ENCODE measurements at places on chromosomes 1 and 21.

- no peak for DNase-seq
These were observed 75.2 kb downstream of the GLIS1 start for GRCh38 chr1:53663529-53664300.

GRCh38 chr1:187877220-187877619, 1048.5 kb downstream of the PLA2G4A start:
- no peak for DNase-seq

GRCh38 chr1:46363121-46363520, 22.5 kb downstream of the NSUN4 start:
- DNase-seq: no peak

GRCh38 chr21:17784180-17784598, 35.0 kb downstream of the C21orf91 start:
- DNase-seq: no peak

DNA sequence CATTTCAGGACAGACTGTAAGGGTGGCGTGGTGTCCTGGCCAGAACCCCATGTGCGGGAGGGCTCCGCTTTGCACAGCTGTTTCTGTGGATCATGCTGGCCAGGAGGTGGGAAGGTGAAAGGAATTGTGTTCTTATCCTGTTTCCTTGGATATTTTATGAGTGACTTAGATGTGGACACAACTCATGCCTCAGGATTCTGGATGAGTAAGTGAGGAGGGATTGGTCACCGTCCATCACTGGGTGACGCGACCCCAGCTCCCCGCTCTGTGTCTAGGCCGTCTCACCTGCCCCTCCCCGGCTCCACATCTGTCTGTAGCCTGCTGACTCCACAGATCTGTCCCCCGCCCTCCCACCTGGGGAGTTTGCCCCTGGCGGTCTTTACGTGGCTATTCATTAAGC, 48.8 kb downstream of the PIK3CD start:
- no peak for DNase-seq

- no peak for DNase-seq
These were observed 390.0 kb downstream of the DISC1 start for GRCh38 chr1:232016616-232017015.

DNA sequence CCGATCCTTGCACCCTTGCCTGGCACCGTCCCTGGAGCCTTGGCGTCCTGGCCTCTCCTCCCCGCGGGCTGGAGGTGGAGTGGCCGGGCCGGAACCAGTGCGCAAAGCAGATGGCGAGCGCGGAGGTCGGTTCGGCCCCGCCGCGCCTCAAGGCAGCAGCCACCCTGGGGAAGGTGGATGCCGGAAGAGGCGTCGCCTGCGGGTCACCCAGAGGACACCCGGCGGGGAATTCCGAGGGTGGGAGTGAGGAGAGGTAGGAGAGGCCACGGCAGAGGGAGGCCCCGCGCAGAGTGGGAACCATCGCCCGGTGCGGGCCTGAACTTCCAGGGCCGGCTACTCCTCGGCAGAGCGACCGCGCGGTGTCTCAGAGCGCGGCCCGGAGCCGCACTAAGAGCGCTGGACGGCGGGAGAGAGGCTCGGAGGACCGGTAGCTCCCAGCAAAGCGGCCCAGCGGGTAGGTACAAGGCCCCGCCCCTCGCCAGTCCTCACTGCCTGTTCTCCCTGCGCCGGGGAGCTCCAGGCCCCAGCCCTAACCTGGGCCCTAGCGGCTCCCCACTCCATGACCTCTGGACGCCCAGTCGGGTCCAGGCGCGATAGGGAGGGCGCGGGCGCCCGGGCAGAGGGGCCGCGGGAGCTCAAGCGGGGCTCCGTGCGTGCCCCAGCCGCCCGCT, at the start of gene RNF207:
RNF207 (plus strand) TSS at position 271 of the 671 bp plus-strand sequence. CDS start 417 bp downstream, outside the sequence.
- no peak for DNase-seq

GRCh38 chr1:31587720-31588423, 11.6 kb downstream of the TINAGL1 start:
- no peak for DNase-seq

- no peak for DNase-seq
These were observed 110.0 kb upstream of the SPAG17 start for GRCh38 chr1:118294875-118295642.

- no peak for DNase-seq
These were observed 4.6 kb downstream of the COLGALT2 start for GRCh38 chr1:184032930-184033418.

GRCh38 chr1:55669293-55669692, 454.1 kb upstream of the USP24 start:
- no peak for DNase-seq

DNA sequence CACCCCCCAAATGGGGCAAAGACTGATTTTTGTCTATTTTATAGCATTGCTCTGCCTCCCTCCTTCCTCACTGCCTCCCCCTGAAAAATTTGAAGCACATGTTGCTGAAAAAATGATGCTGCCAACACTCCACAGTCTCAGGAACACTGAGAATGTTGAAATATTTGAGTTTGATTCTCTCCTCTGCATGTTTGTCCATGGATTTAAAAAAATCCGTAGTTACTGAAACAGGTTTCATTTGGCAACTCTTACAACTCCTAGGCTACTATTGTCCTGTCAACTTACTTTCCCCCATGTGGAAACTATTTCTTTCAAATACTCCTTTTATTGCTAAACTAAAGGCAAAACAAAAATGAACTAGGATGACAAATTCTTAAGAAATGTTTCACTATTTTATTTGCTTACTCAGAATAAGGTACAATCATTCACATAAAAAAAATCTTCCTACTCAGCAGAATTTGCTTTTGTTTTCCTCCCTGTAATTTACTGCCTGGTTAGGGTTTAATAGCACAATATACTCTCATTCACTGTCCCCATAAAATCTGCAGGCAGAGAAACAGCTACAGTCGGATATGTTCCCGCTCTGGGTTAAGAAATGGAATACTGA, 50.2 kb downstream of the C21orf91 start:
- DNase-seq: no peak

DNA sequence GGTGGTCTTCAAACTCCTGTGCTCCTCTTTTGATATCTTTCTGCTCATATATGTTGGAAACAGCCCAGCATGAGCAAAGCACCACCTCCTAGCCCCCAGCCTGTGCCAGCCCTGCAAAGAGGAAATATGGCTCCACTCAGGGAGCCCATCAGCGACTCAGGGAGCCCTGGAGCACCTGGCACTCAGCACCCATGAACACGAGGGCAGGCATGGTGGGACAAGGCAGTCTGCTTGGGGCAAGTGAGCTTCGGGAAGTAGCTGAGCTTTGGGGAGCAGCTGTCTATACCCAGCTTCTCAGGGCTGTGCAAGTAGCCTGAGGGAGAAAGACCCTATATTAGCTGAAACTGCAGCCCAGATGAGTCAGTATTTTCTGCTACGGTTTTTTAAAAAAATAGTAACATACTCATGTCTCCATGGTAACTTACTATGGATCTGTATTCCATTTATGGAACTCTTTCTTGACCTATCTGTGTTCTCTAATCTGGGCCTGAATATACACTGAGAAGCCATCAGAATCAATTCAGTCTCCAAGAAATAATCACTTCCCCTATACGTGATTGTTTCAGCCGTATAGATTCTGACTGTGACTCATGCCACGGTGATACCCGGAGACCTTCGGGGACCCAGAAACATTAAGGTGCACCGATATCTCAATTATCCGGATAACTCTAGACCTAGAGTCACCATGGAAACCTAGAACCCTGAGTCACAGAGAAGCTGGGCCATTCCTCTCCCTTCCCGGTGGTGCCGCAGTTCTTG, 1.5 kb upstream of the ETS2 start:
- no peak for DNase-seq

DNA sequence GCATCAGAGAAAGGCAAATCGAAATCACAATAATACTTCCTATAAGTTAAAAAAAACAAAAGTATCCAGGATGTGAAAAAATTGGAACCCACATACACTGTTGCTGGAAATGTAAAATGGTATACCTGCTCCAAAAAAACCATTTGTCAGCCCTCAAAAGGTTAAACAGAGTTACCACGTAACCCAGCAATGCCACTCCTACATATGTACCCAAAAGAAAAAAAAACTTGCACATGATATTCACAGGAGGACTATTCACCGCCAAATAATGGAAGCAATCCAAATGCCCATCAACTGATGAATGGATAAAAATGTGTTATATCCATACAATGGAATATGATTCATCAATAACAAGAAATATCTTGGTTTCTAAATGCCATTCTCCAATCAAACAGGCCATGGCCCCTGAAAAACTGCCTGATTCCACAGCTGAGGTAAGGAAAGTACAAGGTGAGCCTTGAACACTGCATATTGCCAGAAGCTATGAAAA, 38.8 kb upstream of the PSMG1 start:
- no peak for DNase-seq

GRCh38 chr1:238653693-238654321, 732.6 kb upstream of the CHRM3 start:
- no peak for DNase-seq

DNA sequence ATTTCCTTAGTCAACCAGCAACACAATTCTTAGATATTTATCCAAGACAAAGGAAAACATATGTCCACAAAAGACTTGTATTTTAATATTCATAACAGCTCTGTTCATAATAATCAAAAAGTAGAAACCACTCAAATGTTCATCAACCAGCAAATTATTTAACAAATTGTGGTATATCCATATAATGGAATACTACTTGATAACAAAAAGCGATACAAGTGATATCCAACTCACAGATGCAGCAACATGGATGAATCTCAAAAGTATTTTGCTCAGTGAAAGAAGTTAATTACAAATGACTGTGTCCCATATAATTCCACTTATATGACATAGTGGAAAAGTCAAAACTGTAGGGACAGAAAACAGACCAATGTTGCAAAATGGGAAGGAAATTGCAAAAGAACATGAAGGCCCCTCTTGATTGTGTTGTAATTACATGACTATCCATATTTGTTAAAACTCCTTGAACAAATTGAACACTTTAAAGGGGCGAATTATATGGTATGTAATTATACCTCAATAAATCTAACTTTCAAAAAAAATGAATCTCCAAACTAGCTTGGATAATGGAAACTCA, 116.9 kb downstream of the EDEM3 start:
- no peak for DNase-seq

DNA sequence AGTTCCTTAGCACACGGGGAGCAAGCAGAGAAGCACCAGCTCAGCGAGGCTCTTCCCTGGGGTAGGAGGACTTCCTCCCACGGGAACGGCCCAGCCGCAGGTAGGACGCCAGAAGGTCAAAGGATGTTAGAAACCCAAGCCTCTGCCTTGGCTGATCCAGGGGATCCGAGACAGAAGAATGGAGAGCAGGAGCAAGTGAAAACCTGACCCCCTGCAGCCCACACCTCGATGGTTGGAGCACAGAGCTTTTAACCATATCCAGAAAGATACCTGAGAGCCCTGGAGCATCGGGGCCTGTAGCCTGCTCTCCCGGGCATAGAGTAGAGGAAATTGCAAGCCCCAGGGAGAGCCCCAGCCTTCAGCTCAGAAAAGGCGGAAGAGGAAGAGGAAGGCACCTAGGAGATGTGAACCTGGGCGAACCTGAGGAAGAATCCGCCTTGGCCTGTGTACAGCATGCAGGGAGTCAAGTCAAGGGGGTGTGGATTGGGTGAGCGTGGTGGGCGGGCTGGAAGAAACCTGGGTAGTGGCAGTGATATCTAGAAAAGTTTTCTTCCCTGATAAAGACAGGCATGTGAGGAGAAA, 76.3 kb downstream of the PSMG1 start:
- no peak for DNase-seq

DNA sequence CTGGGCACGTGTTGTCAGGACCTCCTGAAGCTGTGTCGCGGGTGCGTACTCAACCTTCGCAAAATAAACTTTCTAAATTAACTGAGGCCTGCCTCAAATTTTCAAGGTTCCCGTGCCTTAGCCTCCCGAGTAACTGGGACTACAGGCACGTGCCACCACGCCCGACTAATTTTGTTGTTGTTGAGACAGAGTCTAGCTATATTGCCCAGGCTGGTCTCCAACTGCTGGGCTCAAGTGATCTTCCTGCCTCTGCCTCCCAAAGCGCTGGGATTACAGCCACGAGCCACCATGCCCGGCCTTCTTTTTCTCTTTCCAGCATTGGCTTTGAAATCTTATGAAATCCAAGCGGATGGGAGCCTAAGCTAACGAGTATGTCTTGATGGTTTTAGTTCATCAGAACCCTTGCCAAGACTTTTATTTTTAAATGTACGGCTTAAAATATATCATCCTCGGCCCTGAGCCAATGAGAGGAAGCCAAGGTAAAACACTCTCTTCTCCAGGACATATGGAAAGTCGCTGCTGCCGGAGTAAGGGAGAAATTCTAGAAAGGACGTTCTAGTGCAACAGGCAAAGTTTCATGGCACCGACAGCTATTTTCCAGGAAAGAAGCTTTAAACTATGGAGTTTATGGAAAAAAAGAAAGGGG, 12.7 kb upstream of the ERVH48-1 start:
- DNase-seq: no peak

GRCh38 chr1:88466011-88466410, 218.1 kb upstream of the PKN2 start:
- no peak for DNase-seq

DNA sequence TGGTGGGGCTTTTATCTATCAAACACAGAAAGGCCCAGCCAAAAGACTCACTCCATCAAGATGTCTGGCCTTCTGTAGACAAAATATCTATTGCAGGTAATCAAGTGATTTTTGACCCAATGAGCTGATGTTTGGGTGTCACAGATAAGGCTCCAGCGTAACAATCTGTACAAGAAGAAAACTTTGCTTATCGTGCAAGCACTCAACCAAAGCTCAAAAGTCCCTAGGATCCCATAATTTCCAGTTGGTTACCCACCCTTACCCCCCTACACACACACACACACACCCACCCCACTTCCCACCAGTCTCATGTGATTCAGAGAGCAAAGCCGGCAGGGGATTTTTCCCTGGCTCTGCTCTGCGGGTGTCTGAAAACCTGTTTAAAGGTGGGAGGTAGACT, 5.8 kb downstream of the ITPKB start:
- DNase-seq: no peak

- DNase-seq: no peak
These were observed 61.9 kb downstream of the SYF2 start for GRCh38 chr1:25170439-25170838.

GRCh38 chr1:215569986-215570824, 3.1 kb downstream of the KCTD3 start:
- no peak for DNase-seq

GRCh38 chr1:172622541-172622940, 36.4 kb upstream of the FASLG start:
- no peak for DNase-seq
